ENCODE measurements at places on chromosomes 13 and 19.

DNA sequence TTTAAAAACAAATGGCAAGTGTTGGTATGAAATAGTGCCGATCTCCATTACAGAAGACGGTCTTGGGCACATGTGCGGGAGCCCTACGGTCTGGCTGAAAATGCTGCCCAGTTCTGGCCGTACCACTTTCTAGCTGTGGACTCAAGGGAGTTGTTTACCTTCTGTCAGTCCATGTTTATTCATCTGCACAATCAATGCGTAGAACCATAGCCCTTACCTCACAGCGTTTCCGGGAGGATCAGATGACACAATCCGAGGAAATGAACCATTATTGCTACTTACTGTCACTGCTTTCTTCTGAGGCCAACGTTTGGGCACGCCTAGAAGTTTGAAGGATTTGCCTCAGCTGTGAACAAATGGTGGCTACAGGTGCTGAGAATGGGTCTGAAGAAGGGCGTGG lies 31.2 kb downstream of the GADD45B start:
- DNase-seq, result peak; percentile 35

DNA sequence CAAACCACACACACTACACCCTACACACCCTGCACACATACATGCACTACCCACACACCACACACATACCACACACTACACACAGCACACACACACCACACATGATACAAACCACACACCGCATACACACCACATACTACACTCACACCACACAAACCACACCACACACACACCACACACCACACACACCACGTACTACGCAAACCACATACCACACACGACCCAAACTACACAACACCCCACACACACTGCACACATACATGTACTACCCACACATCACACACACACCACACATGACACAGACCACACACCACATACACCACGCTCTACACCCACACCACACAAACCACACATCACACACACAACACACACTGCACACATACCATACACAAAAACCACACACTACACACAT lies 6.6 kb downstream of the MAG start:
- DNase-seq, result no peak

GRCh38 chr13:50650592-50651504 lies 192.6 kb downstream of the DLEU7 start:
- DNase-seq, result no peak

- peak; percentile 93 for DNase-seq
These were observed 1.5 kb downstream of the MYADM start for GRCh38 chr19:53868892-53869804.

GRCh38 chr13:111513766-111514609 lies 193.5 kb downstream of the TEX29 start:
- no peak for DNase-seq

DNA sequence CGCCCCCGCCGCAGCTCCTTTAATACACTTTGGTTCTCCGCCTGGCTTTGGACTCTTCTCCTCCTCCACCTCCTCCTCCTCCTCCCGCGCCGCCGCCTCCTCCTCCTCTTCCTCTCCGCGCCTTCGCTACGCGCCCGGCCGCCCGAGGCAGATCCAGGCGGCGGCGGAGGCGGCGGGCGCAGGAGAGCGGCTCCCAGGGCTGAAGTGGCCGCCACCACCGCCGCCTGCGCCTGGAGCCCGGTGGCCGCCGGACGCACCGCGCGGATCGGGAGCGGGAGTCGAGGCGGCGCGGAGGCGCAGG lies at the start of gene ZIC2:
TSS of gene ZIC2 (plus strand) at position 50 of the 301 bp plus-strand sequence. CDS start 281 bp downstream, outside the sequence.
- DNase-seq, result no peak

DNA sequence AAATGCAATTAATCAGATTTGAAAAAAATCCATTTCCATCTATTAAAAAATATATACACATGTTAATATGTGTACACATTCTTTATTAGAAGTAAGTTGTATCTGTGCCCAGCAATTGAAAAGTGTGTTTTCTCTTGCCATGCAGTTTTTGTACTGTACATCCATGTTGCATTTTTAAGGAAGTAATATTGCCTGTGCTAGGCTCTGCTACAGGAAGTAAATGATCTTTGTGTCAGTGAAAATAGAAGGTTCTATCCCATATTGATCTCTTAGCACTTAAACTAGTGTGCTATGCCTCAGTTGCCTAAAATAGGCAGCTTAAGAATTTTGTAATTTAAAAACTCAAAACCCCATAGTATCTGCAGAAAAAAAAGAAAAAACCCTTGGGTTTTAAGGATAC lies 122.5 kb downstream of the CDK8 start:
- no peak for DNase-seq

DNA sequence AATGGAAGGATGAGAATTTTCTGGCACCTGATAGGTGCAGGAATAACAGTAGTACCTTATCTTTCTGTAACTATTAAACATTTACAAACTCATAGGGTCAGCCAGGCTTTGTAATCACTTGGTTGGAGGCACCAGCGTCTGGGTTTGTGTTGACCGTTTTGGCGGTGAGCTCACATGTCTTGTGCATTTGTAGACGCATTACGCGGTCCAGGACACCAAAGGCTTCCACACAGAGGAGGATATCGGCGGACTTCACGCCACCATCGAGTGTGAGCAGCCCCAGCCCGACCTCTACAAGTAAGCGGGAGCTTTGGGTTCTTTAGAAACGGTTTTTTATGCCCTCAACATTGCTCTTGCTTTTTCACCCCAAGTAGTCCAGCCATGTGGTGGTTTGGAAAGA lies 129.3 kb downstream of the ATP11A start:
- no peak for DNase-seq

DNA sequence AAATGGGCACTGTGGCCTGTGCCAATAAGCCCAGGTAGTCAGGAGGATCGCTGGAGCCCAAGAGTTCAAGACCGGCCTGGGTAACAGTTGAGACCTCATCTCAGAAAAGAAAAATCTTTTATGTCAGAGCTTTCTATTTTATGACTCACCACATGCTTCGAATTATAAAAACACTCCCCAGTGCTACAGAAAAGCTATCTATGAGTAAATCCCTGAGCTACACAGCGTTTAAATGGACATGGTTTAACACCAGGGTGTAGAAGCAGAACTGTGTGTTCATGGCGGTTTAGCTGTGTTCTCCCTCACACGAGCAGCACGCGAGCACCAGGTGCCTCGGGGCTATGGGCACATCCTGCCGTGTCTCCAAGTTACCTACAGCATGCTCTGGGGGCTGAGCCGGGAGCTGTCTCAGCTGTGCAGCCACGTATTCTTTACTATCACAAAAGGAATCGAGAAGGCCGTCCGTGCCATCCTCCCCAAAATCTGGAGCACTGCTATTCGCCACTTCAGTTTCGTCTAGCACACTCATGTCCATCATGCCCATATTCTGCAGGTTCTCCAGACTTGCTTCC lies 6.7 kb downstream of the SAFB2 start:
- no peak for DNase-seq

GRCh38 chr13:59157181-59157580 lies 1006.5 kb downstream of the DIAPH3 start:
- no peak for DNase-seq

DNA sequence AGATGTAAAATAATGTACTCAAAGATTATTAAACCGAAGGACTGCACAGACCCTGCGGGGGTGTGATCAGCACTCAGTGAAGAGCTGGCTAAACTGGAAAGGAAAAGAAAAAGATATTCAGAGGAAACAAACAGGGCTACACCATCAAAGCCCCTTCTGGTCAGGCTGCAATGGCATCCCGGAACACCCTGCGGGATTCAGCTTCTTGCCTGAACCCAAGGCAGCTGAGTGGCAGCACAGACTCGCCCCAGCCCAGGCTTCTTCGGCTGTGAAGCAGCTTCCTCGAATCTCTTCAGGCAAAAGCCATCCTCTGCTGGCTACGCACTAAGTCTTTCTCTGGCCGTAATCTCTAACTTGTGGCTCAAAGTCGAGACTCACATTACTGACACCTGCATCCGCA lies 220.9 kb downstream of the TEX29 start:
- no peak for DNase-seq

- DNase-seq, result no peak
These were observed 13.1 kb downstream of the RGL3 start for GRCh38 chr19:11405846-11406643.

DNA sequence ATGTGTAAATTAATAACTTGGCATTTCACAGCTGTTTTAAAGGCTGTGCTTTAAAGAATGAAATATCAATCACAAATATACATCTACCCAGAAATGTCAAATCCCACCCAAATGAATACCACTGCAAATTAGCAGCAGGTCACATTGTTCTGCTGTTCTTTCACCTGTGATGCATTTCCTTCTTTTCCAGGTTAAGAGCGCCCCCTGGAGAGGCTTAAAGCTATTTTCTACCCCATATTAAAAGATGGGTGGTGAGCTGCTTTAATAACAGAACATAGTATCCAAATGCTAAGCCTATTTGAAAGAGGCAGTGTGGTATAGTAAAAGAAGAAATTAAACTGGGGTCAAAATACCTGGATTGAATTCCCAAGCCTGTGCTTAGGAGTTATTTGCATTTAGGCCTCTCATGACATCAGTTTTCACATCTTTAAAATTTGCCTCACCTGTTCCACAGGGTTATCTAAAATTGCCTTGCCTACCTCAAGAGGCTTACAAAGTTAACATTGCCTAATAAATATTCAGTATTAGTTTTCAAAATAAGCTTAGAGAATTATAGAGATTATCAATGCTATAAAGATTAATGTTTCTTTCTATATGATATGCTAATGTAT lies 396.9 kb upstream of the SLITRK5 start:
- DNase-seq, result peak; percentile 26

GRCh38 chr19:42228641-42229040 lies 8.5 kb downstream of the ZNF526 start:
- DNase-seq, result no peak

- DNase-seq, result no peak
These were observed 112.1 kb downstream of the ZIC5 start for GRCh38 chr13:99859178-99860177.

GRCh38 chr19:18425515-18426415 lies 6.6 kb downstream of the SSBP4 start:
- DNase-seq, result peak; percentile 93

DNA sequence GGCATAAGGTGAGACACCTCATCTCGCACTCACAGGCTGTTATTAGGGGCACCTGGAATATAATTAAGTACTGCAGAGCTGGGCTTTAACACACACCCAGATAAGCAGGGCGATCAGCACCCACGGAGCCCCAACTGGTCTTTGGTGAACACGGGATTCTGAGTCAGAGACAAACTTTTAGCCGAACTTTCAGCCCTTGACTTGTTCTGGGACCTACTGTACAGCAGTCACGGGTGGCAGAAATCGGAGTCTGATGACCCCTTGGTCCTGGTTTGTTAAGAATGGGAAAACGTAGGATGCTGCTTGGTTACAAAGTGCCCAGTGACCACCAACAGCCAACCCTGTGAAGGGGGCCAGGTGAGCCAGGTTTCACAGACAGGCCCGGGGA lies 9.0 kb downstream of the SH3GL1 start:
- no peak for DNase-seq

Data from GM03348 (cell line).